ENCODE measurements at places on chromosomes 6 and 20. TPM values are rescaled to one million over a fixed set of nuclear protein-coding genes. Genes with fewer than 3 reads are reported as not detected.

The HDGFL1 gene
- total RNA-seq: not detected

The OLIG3 gene
- not detected for total RNA-seq

The ADGRB3 gene
- total RNA-seq: not detected

The CAP2 gene
- total RNA-seq: 0.87 TPM

The PGC gene
- not detected for total RNA-seq

The GHRH gene
- not detected for total RNA-seq

The FLRT3 gene
- 3.4 TPM for total RNA-seq

The CLIC5 gene
- under 0.01 TPM for total RNA-seq

The PAK5 gene
- total RNA-seq: not detected

The SGK2 gene
- total RNA-seq: not detected

The TUBB1 gene
- total RNA-seq: not detected

The ENPP3 gene
- total RNA-seq: 0.40 TPM

The COL10A1 gene
- not detected for total RNA-seq

The DLL1 gene
- 3.9 TPM for total RNA-seq

The FOXQ1 gene
- not detected for total RNA-seq

The SLC16A10 gene
- total RNA-seq: 0.20 TPM

The SOX18 gene
- 29.6 TPM for total RNA-seq

The LAMA2 gene
- total RNA-seq: 0.20 TPM

The SLC35D3 gene
- not detected for total RNA-seq

The HRH3 gene
- not detected for total RNA-seq

The SASH1 gene
- total RNA-seq: 116 TPM

The SLC44A4 gene
- total RNA-seq: not detected

The CD93 gene
- total RNA-seq: 129 TPM

The PNLDC1 gene
- not detected for total RNA-seq

The MPIG6B gene
- total RNA-seq: not detected

The COMMD7 gene
- total RNA-seq: 21.0 TPM

The JPH2 gene
- total RNA-seq: under 0.01 TPM

The BEND6 gene
- not detected for total RNA-seq

The SNX21 gene
- total RNA-seq: 9.4 TPM

The SLC26A8 gene
- not detected for total RNA-seq

The STX11 gene
- 9.4 TPM for total RNA-seq

The MOXD1 gene
- total RNA-seq: under 0.01 TPM

The WFDC5 gene
- total RNA-seq: not detected

The TGM3 gene
- not detected for total RNA-seq

The SPATA25 gene
- 0.44 TPM for total RNA-seq

The LPA gene
- total RNA-seq: not detected

The SPATS1 gene
- not detected for total RNA-seq

The CST4 gene
- total RNA-seq: not detected

The SLC4A11 gene
- total RNA-seq: 5.2 TPM

The RAET1L gene
- not detected for total RNA-seq

The FUT9 gene
- total RNA-seq: not detected

The RIPOR2 gene
- under 0.01 TPM for total RNA-seq

The PPP1R16B gene
- total RNA-seq: 163 TPM

The MAP3K5 gene
- 3.3 TPM for total RNA-seq

The UBR2 gene
- total RNA-seq: 17.4 TPM

The MUC21 gene
- total RNA-seq: not detected

The TEAD3 gene
- 0.20 TPM for total RNA-seq

The CST7 gene
- not detected for total RNA-seq

The ZNF311 gene
- total RNA-seq: 0.22 TPM

The EPB41L2 gene
- total RNA-seq: 78.5 TPM

The LAMA5 gene
- total RNA-seq: 5.4 TPM

The IL17F gene
- not detected for total RNA-seq

The FOXF2 gene
- not detected for total RNA-seq

The GRM1 gene
- total RNA-seq: under 0.01 TPM
